ENCODE measurements at places on chromosomes 3 and 15.

DNA sequence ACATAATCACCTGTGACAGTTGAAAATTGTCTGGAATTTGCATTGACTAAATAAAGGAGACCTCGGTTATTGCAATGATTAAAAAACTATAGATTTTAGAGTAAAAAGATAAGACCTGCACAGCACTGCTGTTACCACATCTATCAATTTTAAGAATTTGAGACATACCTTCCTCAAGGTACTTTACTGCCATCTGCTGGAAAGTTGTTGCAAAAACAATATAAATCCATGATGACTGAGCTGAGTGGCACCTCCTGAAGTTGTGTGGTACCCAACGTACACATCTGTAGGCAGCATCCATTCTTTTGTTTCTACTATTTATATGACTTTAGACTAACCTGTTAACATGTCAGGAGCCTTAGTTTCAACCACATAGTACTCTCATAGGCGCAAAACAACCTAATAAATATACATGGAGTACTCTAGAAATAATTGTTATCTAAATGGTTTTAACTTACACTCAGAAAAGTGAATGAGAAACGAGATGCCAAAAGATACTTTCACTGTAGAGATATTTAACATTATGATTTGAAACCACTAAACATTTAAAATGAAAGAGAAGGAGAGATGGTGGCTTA is 106.7 kb downstream of the GHSR start:
- no peak for DNase-seq

DNA sequence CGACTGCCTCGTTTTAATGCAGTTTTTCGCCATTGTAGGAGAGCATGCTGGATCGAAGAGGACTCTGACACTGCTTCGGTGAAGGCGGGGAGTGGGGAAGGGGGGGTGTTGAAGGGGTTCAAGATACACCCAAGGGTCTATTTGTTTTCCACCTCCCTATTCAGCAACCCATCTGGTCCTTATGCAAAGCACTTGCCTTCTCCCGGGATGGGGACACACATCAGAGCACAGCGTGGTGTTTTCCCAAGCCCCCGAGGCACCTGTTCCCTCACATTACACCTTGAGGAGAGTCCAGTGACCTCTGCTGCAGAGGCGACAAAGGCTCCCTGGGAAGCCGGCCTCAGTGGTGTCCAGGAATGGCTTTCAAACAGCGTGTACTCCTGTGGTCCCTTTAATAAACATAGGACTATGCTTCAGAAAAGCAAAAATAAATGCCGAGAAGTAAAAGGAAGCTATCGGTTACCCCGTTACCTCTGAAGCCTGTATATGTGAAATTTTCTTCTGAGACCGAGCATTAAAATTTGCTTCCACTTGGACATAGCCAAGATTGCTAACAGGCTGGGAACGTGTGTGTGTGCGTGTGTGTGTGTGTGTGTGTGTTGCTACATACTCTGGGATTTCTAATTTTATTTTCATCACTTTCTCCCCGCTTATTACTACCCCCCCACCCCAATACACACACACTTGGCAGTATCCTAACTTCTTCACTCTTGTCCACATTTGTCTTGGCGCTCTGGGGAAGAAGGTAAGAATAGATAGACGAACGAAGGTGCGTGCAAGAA is 53.2 kb downstream of the CCDC54 start:
- no peak for DNase-seq

GRCh38 chr3:84666468-84666867 is 292.3 kb upstream of the CADM2 start:
- DNase-seq, result no peak

DNA sequence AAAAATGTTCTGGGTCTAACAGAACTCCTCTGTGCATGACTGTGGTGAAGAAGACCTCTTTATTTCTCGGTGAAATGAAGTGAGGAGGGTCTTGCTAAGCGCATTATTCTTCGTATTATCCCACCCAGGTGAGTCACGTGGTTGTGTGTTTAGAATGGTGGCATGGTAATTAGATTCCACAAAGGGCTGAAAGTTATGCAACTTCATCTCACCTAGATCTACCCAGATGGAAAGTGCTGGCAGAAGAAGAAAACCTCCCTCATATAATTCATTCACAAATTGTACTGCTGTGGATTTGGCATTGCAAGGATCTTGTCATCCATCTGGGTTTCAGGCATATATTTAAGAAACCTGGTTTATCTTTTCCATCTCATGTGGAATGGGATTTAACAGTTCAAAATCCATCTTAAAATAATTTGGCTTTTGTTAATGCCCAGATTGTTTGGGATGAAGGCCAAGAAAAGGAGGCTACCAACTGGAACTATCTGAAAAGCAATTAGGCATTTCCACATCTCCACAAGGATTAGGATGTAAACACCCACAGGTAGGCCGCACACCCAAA is 175.3 kb downstream of the PLCL2 start:
- no peak for DNase-seq

- DNase-seq, result no peak
Observed at GRCh38 chr3:129357616-129358015, 70.8 kb downstream of the EFCAB12 start.

DNA sequence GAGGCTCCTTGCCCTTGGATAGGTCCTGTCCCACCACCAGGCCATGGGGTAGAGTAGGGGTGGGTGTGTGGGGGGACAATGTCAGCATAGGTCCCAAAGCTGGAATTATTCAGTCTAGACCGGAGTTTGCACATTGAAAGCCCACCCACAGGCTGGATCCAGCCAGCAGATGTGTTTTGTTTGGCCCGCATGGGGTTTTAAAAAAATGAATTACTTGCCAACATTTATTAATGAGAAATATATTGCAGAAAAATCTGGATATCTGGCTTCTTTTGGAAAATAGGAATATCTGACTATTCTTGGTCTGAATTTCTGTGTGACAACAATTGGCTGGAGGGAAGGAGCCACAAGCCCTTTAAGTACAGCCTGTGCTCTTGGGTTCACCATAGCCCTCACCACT is 17.3 kb upstream of the LRIG1 start:
- no peak for DNase-seq

DNA sequence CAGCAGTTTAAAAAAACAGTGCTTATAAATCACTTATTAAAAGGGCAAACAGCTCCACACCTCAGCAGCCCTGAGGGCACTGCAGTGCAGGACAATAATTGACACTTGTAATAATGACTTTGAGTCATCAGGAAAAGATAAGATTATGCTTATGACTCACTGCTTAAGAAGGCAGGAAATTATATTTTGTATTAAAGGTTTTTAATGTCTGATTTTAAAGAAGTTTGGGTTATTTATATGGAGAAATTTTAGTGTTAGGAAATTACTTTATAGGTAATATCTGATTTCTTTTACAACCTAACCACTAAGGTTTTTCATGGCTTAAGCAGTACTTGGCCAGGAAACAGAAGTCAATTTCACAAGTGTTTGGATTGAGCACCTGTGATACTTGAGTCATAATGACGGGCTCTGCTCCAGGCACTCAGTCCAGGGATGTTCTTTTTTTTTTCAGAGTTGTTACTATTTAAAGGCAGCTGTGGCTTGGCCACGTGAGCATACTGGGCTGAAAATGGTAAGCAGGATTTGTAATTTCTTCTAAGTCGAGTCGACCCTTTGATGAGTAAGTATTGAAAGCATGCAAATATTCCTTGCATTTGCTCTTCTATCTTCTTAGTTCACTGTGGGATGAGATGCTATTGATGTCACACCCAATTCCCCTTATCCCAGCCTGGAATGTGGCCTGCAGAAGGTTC is 21.6 kb upstream of the SLC6A20 start:
- no peak for DNase-seq

DNA sequence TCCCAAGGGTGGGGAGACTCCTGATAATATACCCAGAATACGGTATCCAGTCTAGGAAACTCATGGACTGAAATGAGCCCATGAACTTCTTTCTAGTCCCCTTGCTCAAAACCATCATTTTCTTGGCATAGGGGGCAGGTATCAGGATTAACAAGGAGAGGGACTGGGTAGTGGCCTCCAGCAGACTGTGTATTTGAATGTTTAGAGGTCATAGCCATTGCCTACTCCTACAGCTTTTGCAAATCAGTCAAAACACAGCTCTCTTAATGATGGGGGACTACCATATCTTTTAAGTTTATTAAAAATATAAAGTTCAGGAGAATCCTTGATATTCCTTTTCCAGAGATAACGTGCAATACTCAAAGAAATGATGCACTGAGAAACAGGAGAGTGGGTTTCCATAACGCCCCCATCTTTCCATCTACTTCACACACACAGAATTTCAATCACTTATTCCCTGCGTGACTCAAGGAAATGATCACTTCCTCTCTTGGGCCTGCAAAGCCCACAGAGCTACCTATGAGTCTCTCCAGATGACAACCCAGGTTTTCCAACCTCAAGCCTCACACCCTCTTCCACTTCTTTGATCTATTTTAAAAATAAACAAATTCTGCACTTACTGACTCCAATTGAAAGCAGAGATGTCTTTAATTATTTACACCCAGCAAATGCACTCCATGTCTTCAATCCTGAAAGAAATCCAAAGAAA is 584.0 kb upstream of the LMCD1 start:
- DNase-seq, result peak; percentile 10

DNA sequence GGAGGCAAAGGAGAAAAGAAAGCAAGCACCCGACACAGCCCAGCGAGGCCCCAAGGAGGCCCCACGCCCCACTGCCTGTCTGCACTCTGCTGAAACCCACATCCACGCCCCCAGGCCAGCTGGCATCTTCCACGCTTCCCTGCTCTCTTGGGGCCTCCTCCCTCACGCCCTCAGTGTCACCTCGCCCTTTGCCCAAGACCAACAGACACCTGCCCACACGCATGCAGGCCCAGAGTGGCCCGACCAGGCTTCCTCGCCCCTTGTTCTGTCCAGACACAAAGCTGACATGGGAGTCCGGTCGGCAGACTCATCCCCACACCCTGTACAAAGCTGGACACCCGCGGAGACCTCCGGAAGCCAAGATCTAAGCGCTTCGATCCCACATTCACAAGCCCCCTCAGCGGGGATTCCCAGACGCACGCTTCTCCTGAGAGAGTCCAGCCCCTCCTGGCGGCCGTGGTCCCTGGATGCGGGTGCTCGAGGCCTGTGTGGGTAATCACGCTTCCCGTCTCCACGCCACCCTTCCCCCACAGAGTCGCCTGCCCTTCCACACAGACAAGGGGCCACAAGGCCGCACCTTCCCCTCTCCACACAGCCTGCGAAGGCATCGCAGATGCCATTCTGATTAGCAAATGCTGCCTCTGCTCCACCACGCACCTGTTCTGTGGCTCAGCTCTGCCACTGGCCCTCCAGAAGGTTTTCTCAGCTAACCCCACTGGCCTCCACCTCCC is 176.6 kb downstream of the XXYLT1 start:
- DNase-seq, result no peak

DNA sequence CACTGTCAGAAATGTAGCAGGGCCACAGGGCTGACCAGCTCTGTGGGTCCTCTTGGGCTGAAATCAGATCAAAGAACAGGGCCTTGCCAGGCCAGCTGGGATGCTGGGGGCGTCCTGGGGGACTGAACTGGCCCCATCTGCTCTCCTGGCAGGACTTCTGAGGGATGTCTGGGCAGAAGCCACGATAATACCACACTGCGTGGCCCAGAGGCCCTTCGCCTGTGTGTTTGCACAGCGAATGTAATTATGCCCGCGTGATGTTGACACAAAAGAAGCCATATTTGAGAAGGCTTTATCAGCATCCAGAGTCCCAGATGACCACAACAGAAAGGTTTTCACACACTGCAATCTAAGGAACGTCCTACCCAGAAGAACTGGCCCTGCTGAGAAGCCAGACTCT is 174.0 kb downstream of the RAB11A start:
- DNase-seq, result no peak

DNA sequence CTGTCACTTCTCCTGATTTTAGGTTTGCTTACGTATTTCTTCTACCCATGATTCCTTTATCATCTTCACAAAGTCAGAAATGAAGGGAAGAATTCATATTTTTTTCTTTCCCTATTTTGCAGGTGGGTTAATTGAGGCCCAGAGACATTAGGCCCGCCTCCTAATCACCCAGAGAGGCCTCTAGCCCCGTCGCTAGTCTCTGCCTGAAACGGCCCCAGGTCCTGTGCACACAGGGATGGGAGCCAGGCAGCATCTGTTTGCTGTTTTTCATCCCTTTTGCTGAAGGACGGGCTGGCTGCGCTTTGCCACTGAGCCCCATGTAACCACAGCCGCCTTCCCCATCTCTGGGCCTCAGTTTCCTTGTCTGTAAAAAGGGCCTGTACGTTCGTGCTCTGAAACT is 135.9 kb downstream of the FBLN2 start:
- no peak for DNase-seq

- peak; percentile 10 for DNase-seq
Observed at GRCh38 chr3:169146179-169146665, 517.3 kb downstream of the MECOM start.

- DNase-seq, result no peak
Observed at GRCh38 chr3:6734395-6734746, 126.5 kb upstream of the GRM7 start.

DNA sequence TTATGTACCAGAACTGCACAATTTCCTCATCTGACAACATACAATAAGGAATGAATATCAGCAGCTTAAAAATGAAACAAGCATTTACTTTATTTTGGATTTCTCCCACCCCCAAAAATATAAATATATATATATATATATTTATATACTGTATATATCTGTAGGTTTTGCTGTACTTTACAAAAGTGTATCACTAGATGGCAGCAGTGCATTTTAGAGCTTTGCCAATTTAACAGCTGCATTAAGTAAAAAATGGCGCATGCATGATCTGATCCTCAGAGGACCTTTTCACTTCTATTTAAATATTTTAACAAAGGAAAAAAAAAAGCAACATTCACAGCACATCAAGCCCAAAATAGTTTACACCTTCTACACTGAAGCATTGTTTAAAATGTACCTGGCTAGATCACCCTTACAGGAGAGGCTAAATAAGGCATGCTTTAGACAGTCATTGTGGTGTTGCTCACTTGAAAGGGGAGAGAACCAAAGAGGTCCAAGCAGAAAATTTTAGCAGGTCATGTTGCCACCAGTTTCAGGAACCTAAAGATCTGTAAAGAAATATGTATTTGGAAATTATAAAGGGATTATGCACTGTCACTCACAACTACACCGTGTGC is 72.6 kb downstream of the NPTN start:
- peak; percentile 30 for DNase-seq

- DNase-seq, result no peak
Observed at GRCh38 chr15:84950570-84951111, 31.0 kb upstream of the PDE8A start.

- no peak for DNase-seq
Observed at GRCh38 chr3:8189051-8189450, 312.6 kb upstream of the LMCD1 start.

- DNase-seq, result no peak
Observed at GRCh38 chr3:12370758-12371157, 81.9 kb downstream of the PPARG start.

DNA sequence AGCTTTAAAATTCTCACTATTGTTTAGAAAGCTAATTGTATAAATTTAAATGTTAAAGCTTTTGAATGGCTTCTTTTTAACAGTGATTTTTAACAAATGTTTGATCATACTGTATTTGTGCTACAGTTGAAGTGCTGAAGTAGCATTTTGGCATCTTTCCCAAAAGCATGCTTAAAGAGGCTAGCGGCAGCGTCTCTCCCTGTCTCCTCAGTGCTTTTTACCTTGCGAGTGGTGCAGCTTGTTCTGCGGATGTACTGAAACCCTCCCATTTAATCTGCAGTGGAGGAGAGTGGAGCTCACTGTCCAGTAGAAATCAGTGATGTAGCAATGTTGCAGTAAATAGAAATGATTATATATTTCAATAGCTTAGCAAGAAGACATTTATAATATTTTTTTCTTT is 43.7 kb downstream of the LRRC49 start:
- DNase-seq, result no peak

GRCh38 chr3:122984007-122984406 is 43.6 kb downstream of the SEMA5B start:
- no peak for DNase-seq

GRCh38 chr3:73398084-73398483 is 226.7 kb downstream of the PDZRN3 start:
- no peak for DNase-seq

All from activated naive CD4-positive, alpha-beta T cell treated with anti-CD3 and anti-CD28 coated beads, Interleukin-2, amount 50 U/mL, for 72 hours (primary cell).